ENCODE measurements at places on chromosomes 7 and 10.

DNA sequence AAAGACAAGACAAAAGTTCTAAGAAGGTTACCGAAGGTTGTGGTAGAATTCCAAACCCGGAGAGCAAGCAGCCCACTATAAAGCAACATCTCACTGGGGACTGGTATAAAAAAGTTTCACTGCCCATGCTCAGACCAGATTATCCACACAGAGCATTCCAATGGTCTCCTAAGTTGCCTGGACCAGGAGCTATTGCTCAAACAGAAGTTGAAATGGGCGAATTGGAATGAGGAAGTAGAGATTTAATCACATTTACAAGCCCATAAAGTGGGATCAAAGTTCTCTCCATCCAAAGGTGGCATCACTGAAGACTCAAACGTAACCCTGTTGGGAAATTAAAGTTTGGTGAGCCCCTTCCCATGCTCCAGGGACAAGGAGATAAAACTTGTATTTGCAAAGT is 19.8 kb downstream of the OR2F1 start:
- no peak for DNase-seq

DNA sequence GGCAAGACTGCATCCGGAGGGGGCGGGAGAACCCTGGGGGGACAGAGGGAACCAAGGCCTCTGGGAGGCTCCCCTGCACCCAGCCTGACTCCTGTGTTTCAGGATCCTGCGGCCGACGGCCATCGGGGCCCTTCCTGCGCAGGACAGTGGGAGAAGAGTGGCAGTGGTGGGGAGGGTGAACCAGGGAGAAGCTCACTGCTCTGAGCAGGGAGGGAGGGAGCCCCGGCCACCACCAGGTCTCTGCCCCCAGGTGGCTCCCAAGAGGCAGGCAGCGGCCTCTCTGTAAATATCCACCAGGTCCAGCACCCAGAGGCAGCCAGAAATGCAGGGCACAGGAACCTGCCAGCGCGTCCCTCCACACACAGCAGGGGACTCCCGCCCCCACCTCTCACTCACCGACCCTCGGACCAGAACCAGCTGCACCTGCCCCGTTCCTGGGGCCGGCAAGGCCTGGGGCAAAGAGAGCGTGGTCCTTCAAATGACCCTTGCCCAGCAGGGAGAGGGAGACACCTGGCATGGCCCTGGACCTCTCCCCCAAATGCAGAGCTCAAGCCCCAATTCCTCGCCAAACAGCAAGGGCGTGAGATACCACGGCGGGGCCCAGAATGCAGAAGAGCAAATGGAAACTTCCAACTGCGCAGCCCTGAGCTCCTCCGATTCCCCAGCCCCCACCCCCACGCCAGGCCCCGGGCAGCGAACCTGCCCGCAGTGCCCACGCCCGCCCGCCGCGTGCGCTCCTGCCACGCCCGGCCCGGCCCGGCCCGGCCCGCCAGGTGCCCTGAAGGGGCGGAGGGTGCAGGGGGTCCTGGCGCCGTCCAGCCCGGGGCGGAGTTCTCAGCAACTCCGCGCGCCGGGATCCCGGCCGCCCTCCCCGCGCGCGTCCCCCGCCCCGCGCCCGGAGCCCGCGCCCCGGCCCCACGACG is 805 bp downstream of the RASGEF1A start:
- DNase-seq, result peak; percentile 49

DNA sequence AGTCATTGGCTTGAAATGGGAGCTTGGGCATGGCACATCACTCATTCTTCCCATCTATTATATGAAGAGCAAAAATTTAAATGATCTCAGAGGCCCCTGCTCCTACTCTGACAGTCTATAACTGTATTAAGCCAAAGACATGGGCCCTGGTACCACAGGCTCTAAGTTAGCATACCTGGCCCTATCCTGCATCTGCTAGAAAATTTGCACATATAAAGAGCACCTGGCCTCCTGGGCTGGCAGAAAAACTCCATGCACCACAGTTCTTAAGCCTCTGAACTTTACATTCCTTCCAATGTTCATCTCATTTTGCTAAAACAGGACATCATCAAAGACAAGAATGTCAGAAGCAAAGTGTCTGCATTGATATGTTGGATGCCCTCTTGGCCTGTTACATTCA is 29.6 kb upstream of the ANK3 start:
- no peak for DNase-seq

GRCh38 chr10:34049469-34049868 is 715.0 kb upstream of the NRP1 start:
- no peak for DNase-seq

DNA sequence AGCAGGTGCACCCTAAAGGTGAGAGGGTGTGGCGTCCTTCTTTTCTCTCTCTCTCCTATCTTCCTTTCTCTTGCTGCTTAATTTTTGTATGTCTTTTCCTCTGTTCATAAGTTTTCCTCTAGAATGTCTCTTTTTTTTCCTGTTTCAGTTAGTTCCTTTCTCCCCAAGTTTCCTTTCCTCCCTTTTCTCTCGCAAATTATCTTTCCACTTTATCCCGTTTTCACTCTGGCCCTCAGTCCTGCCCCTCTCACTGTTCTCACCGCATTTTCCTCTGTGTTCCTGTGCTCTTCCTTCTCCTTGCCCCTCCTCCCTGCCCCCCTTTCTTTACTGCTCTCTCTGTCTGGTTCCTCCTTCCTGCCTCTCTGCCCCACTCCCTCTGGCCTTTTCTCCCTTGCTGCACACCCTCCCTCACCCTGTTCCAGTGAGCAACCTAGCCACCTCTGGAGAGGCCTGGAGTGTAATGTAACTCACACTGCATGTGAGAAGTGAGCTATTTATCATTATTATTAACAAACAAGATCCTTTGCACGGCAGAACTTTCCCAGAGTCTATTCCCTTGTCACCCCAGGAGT is 158.5 kb downstream of the C10orf105 start:
- no peak for DNase-seq

DNA sequence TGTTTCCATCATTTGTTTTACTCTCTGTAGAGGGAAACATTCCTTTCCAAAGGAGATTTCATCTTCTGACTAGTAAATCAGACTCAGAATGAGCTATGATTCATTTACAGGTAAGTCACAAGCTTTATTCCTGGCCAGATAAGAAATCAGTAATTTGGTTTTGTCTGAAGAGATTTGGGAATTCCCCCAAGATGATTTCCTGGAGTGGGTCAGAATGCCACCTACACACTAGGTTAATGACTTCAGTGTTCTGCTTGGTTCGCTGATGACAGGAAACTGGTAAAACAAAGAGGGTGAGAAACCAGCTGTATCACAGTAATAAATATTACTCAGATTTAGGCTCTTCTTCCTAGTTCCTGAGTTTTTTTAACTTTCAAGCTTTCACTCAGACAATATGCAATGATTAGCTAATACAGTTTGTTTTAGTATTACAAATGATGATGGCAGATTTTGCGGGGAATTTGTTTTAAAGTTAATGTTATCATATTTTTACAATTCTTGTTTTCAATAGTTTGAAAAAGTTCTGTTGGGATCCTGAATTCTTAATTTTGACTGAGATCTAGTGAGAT is 8.3 kb upstream of the ASZ1 start:
- DNase-seq, result no peak

DNA sequence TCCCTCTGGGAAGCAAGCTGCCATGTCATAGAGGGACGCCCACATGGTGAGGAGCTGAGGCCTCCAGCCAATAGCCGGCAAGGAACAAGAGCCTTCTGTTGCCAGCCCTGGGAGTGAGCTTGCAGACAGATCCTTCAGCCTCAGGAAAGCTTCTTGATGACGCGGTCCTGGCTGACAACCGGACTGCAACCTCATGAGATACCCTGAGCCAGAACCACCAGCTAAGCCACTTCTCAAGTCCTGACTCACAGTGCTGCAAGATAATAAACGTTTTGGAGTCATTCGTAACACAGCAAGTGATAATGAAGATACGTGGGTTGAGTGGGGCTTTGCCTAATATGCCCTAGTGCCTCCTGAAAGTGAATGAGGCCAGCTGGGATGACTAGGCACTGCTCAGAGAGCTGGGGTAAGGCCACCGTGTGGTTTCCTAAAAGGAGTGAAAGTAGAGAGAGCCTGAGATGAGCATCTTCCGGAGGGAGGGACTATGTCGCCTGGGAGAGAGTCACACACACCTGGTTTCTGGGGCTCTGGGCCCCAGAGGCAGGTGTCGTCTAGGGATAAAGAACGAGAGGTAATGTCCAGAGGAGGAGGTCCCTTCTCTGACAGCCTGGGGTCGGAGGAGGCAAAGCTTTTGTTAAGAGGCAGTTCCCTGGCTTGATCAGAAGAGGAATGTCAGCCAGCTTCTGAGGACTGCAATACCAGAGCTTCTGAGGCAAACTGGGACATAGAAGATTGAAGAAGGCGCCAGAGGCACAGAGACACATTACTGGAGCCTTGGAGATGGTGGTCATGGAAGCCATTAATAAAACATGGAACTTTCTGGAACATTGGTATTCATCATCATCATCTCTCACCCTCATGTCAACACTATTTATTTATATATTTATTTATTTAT is 53.6 kb downstream of the PYROXD2 start:
- DNase-seq, result peak; percentile 59

DNA sequence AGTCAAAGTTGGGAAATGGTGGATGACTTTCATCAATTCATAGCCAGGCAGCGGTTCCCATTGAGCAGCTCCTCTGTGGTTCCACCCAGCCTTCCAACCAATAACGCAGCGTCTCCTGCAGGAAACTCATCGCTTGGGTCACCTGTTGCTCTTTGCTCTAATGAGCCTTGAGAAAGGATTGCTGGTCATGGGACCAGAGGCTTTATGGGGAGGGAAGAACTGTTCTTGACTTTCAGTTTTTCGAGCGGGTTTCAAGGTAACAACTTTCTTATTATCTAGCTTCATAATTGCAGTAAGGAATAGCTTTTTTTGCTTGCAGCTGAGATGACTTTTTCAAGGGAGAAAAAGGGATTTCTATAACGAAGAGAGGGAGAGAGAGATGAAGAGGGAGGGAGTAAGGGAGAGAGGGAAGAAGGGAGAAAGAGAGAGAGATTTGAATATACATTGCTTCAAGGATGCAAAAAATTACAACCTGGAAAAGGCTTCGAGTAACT is 405 bp upstream of the ENTPD1 start:
- no peak for DNase-seq

DNA sequence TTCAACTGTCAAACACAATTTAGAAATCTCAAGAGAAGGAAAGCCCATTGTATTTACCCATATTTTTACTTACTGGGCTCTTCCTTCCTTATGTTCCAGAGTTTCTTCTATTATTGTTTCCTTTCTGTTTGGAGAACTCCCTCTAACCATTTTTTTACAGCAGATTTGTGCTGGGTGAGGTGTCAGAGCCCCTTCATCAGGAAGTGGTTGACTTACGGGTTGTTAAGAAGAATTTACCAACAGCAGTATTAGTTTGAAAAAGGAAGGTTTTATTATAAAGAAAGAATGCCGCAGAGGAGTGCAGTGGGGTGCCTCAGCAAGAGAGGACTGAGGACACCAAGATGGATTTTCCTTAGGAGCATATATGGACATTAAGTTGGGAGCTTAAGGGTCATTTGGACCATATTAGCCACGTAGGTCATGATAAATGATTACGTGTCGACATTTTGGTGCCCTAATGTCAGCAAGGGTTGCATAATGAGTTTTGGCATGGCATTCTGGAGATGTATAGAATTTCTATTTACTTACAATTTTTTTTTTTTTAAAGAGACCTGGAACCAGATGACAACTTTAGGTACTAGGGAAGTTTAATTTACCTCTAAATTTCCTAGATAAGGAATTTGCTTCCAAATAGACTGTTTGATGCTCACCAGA is 6.3 kb upstream of the TBATA start:
- DNase-seq, result no peak

DNA sequence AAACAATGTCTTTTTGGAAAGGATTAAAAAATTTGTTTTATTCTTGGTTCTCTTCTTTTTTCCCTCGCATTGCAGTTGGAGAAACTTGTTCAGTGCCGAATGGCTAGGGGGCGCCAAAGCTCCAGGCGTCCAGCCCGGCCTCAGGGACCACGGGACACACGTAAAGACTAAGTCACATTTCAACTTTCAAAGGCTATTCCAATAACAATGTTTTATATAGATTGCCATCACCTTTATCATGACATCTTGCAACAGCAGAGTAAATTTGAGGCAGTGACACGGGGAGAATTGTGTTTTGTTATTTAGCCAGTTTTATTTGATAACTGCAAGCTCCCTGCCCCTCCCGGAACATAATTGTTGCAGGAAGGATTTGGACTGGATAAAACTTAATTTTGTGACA is 2.2 kb upstream of the IGFBP3 start:
- DNase-seq, result peak; percentile 73

- DNase-seq, result no peak
Measured at GRCh38 chr7:36277249-36277542, 112.5 kb upstream of the ANLN start.

DNA sequence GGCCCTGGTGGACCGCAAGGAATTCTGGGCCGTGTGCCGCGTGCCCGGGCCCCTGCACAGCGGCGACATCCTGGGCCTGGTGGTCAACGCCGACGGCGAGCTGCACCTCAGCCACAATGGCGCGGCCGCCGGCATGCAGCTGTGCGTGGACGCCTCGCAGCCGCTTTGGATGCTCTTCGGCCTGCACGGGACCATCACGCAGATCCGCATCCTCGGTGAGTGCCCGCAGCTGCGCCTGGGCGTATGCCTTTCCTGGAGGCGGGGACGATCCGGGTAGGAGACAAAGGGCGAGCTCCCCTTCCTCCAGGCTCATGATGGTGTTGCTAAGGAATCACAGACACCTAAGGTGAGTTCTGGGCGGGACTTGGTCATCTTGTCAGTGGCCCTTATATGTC is 91.5 kb downstream of the NEURL1 start:
- DNase-seq, result no peak

- peak; percentile 24 for DNase-seq
Measured at GRCh38 chr7:5594616-5595544, 171.2 kb upstream of the TNRC18 start.

DNA sequence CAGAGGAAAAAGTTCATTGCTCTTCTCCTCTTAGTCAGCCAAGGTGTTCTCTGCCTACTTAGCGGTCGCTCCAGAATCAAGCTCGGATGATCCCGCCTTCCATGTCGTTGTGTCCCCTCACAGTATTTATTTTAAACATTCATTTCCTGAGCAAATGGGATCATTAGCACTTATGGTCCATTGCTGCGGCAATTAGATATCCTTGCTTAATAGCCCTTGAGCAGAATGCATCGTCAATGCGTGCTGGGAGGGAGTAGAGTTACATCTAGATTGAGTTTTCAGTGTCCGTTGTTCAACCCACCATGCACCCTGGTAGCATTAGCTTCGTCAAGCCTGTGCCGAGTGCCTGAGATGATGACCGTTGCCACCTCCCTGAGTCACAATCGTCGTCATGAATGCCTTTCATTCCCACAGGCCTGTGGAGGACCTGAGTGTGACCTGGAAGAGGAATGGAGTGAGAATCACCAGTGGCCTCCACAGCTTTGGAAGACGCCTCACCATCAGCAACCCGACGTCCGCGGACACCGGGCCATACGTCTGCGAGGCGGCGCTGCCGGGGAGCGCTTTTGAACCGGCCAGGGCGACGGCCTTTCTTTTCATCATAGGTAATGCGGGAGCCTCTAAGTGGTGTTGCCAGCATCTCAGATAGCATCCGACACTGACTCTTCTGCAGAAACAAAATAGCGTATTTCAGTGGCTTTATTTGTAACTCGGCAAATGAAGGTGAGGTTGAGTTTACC is 650.4 kb downstream of the SDK1 start:
- DNase-seq, result no peak

GRCh38 chr10:71359364-71360046 is 37.2 kb upstream of the CDH23 start:
- no peak for DNase-seq

GRCh38 chr7:113137241-113137640 is 18.9 kb upstream of the SMIM30 start:
- DNase-seq, result no peak
